Fibroblast of lung (primary cell): ENCODE measurements at places on chromosomes 11 and 22. TPM values are rescaled to one million over a fixed set of nuclear protein-coding genes. Genes with fewer than 3 reads are reported as not detected.

DNA sequence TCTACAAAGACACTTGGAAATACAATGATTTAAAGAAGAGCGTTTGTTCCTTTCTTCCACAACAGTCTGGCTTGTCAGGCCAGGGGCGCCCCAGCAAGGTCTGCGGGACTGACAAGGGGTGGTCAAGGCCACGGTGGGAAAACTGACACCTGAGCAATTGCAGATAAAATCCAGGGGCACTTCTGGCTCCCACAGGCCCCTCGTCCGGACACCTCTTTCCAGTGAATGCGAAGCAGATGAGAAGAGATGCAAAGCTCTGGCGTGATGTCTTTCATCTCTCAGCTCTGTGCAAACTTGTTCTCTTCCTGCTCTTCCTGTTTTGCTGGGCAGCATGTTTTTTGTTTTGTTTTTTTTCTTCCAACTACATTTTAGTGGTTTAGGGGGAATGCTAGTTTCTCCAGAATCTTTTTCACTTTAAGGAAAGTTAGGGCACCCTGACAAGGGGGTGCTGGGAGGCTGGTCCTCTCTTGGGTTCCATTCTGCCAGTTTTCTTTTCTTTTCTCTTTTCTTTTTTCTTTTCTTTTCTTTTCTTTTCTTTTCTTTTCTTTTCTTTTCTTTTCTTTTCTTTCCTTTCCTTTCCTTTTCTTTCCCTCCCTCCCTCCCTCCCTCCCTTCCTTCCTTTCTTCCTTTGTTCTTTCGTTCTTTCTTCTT is 11.1 kb upstream of the CBX6 start:
- DNase-seq, result no peak

- peak; percentile 97 for DNase-seq
These were observed 124.3 kb downstream of the DBX1 start for GRCh38 chr11:20035701-20036601.

- no peak for DNase-seq
These were observed 64.2 kb downstream of the CELSR1 start for GRCh38 chr22:46473021-46473779.

Gene OR51B2
- not detected in 2 replicates for total RNA-seq

Gene RIMBP3B
- total RNA-seq, result under 0.01 TPM in 2 replicates

DNA sequence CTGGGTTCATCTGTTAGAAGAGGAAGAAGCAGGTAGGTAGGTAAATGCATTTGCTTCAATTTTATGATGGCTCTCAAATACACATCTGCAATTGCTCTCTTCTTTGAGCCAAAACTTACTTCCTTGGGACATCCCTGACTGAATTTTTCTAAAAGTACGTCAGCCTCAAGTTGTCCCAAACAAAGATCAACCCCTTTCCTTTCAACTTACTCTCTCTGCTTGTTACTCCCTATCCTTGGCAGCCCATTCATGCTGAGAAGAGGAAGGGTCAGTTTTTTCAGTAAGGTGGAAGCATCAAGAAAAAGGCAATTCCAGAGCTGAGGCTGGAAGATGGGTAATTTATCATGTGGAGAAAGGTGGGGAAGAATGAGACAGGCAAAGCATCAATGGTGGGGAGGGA is 111.2 kb downstream of the LRRC32 start:
- DNase-seq, result no peak

DNA sequence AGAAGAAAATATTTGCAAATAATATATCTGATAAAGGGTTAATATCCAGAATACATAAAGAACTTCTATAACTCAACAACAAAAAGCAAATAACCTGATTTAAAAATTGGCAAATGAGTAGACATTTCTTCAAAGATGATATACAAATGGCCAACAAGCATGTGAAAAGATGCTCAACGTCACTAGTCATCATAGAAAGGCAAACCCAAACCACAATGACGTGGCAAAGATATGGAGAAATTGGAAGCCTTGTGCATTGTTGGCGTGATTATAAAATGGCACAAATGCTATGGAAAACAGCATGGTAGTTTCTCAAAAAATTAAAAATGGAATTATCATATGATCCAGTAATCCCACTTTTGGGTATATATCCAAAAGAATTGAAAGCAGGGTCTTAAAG is 466.3 kb downstream of the TBC1D22A start:
- DNase-seq, result no peak

Gene H19
- total RNA-seq, result 1.8 and 55.0 TPM in 2 replicates

DNA sequence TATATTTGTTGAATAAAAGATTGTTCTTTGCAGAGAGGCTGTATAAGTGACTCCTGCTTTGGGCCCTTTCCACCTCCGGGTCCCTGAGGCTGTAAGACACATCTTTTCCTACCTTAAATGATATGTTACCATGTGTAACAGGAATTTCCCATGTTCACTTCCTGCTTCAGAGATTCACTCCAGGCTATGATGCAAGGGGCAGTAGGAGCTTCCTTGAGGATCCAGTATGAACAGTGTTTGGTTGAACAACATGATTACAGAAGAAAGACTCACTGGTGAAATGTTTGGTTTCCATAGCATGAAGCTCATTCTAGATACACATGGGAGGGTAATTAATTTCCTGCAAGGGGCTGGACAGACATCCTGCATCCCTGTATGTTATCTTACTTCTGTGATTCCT is 25.6 kb upstream of the ZDHHC13 start:
- no peak for DNase-seq

Gene OR5A1
- not detected in 2 replicates for total RNA-seq

Gene SYVN1
- total RNA-seq, result 13.6 and 15.5 TPM in 2 replicates

- no peak for DNase-seq
These were observed 19.5 kb downstream of the TSPAN4 start for GRCh38 chr11:862081-862661.

Gene TOMM22
- total RNA-seq, result 61.1 and 65.0 TPM in 2 replicates

DNA sequence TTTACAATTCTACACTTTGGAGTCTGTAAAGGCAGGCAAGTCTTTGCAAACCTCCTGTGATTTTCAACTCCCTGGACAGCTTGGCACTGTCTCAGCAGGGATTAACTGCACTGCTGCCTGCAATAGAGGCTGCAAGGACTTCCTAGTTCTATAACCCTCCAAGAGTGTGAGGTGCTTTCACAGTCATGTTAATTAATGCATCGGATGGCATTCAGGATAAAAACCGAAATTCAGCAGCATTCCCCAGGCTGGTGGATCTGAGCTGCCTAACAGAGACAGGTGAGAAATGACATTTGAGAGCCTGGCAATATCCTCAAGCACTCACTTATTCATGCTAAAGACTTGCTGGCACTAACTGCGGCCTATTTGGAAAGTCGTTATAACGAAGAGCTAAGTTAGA is 85.0 kb downstream of the LARGE1 start:
- DNase-seq, result no peak

DNA sequence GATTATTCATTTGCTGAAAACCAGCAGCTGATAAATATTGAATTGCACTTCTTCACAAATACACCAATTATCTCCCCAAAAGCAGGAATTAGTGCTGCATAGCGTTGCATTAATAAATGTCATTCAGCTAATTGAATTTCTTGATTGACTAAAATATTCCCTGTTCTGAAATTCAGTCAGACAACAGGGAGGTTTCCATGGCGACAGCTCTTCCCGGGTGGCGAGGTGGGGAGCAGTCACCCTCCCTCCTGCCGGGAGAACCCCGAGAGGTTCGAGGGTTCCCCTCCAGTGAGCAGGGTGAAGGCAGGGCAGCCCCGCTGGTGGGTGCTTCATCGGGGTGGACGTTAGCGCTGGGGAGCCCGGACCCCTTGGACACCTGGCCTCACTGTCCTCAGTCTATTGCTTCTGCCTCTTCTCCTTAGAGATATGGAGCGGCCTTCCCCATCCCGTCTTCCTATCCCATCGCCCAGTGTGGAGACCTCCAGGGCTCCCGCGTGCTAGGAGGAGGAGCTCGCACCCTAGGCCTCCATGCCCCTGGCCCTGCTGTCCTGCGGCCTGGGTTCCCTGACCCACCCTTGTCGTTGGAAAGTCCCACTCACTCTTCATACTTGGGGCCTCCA is 983.5 kb downstream of the BRD1 start:
- DNase-seq, result no peak
